ENCODE measurements at places on chromosomes 7 and 10.
A peak's percentile ranks its signal among the peaks of the same experiment; 100 is the strongest.

GRCh38 chr10:46091080-46091827, 45.2 kb upstream of the MSMB start:
- no peak for DNase-seq

- peak; percentile 47 for DNase-seq
These were observed 80.2 kb downstream of the VWDE start for GRCh38 chr7:12323415-12323814.

DNA sequence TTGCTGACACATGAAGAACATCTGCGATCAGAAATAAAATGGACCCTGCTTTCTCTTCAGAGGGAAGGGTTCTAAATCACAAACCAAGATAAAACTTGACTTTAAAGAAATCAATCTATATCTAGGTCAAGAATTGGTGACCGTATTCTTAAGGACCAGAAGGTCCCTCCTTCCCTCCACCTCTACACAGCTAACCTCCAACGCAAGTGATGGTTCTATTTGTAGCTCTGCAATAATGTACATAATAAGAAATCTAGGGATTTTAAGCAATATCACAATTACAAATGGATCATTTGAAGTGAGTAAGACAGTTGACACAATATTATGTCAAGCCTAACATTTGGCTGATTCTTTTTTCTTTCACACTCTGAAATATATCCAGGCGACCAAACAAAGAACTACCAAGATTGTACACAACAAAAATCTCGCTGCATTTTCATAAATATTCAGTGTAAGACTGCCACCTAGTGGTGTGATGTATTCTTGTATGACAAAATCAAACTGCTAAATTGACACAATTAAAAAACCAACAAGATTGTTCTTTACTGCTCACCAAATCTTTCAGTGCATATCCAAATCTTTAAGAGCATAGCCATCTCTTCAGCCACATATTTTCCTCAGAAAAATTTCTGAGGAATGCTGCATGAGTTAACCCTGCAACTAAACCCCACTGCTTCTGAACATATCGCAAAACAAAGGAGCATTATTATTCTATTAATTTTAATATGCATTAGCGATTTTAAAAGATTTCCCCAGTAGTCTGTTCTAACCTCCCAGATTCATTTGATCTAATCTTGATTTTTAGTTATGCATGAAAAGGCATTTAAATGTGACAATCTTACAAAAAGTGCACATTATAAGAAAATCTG, 44.5 kb downstream of the ICA1 start:
- DNase-seq: peak; percentile 86

DNA sequence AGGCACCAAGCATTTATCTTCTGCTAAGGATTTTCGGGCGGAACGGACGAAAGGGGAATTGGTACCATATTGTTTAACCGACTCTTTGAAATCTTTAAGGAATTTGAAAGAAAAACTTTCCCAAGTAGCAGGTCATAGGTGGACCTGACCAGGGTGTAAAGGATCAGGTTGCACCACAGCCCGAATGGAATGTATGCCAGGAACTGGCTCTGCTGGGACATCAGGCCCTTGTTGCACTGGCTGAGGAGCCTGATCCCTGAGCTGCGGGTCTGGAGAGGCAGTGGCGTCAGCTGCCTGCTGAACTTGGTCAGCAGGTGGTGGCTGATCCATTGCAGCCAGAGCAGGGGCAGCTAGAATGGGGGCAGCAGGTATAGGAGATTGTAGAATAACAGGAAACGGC, 41.4 kb upstream of the AKR1C2 start:
- DNase-seq: no peak

GRCh38 chr10:127925471-127926207, 18.7 kb downstream of the PTPRE start:
- DNase-seq: no peak

DNA sequence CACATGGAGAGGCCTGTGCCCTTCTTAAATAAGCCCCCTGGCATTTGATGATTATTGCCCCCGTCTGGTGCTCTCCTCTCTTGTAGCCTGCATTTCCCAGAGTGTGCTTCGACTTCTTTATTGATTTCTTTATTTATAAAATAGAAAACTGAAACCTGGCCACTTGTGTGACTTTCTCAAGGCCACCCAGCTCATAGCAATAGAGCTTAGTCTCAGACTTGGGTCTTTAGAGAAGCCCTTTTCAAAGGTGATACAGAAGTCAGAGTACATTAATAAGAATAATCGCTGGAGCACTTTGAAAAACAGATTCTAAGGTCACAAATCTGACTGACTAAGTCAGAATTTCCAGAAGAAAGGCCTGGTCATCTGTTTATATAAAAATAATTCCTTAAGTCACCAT, 86.6 kb downstream of the NOC3L start:
- no peak for DNase-seq

DNA sequence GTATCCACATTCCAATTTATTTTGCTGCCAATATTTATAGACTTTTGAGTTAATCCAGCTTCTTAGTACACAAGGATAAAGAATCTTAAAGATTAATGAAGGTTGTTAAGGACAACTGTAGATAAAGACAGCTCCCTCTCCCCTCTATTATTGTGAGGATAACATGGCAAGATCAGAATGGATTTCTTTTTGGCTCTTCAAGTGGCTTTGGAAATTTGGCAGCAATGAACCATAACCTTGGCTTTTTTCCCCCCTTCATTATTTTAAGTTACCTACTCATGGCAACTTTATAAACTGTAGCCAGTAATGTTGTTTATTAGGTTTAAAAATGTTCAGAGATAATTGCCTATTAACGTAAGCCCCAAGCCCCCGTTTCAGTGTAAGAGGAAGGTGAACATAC, 131.1 kb upstream of the SLC26A5 start:
- DNase-seq: no peak

DNA sequence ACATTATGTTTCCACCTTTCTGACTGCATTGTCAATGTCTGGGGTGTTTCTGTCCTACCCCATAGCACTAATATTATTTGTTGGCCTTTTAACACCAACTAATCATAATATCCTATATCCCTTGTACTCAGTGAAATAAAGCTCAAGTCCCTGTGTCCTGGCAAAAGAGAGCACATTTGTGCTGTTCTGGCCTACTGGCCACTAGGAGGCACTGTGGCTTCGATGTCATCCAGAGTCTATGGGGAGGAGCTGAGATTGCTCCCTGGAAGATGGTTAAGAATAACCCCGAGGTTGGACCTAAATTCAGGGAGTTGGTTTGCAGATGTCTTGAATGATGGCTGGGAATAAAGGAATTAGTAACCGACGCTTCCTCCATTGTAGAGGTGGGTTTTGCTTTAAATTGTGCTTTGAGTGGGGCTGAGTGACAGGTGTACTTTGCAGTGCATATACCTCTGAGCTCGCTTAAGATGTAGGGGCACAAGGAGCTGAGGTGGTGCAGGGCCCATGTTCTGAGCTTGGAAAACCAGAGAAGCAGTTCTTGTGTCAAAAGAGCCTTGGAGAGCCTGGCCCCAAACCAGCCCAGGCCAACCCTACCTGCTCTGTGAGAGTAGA, 191.2 kb upstream of the PRSS1 start:
- no peak for DNase-seq

DNA sequence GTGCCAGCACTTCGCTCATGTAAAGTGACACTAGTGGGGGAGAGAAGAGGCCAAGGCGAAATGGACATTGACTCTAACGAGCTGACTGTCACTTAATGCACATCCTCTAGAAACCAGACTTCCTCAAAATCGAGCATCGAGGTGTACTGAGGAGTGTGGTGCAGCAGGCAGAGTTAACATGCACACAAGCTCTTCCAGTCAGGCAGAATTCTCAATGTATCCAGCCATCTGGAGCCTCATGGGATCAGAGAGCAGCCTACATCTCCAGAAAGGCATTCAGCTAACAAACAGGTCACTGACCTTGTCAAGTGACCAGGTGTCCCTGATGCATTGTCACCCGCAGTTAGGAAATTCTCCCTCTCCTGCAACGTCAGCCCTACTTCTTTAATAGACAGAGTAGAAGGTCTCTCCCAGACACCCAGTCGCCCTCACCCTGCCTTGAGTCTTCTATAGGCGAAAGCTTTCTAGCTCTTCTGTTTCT, 259.8 kb upstream of the AOAH start:
- no peak for DNase-seq

DNA sequence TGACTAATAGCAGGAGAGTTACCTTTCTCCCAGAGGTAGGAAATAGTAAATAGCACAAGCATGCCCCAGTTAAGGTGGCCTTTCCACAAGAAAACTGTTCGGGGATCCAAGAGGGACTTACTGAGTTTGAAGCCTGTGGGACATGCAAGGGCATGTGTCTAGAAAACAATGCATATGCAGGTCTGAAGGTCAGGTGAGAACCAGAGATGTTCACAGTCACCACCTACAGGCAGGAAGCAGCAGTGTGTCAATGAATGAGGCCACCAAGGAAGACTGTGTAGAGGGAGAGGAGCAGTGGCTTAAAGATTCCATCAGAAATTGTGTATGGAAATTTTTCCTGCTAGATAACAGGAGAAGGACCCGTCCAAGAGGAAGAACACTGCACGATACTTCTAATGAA, 66.0 kb downstream of the CALD1 start:
- no peak for DNase-seq

DNA sequence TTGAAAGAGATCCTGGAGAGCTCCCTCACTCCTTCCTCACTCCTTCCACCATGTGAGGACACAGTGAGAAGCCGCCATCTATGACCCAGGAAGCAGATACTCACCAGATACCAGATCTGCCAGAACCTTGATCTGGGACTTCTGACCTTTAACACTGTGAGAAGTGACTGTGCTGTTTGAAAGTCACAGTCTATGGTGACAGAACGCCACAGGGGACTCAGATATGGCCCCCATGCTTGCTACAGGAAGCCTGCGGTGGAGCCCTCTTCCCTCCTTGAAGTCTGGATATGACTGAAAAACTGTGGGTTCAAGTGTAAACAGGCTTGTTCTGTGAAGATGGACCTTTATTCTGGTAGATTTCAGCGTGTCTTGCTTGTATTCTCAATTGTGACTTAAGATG, 297.8 kb downstream of the KLF6 start:
- no peak for DNase-seq

- no peak for DNase-seq
These were observed 179.3 kb downstream of the WNT2 start for GRCh38 chr7:117143580-117143979.

DNA sequence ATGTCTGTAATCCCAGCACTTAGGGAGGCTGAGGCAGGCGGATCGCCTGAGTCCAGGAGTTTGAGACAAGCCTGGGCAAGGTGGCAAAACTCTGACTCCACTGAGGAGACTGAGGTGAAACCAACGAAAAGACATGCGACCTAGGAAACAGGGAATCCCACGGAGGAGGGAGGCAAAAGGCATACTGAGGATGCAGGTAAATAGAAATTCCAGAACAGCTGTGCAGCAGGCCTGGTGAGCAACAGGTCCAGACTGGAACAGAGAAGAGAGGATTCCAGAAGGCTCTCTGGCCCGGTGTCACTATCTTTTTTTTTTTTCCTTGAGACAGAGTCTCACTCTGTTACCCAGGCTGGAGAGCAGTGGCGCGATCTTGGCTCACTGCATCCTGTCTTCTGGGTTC, 7.3 kb downstream of the KLRG2 start:
- DNase-seq: no peak

GRCh38 chr7:46162609-46163008, 241.5 kb upstream of the IGFBP3 start:
- DNase-seq: no peak

DNA sequence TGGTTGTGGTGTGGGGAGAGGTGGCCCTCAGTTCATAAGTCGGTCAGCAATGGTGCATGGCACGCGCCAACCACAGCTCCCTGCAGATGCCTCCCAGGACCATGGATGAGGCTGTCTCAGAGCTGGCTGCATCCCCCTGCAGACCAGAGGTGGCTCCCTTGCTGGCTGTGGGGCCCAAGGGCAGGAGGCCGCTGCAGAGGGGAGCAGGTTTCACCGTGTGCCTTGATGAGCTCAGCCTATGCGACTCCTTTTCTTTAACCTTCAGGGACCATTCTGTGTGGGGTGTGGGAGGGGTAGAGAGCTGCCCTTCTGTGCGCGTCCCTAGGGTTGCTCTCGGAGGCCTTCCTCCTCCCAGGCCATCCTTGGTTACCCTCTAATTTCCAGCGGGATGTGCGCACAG, 152.4 kb downstream of the ACTR3B start:
- DNase-seq: no peak

DNA sequence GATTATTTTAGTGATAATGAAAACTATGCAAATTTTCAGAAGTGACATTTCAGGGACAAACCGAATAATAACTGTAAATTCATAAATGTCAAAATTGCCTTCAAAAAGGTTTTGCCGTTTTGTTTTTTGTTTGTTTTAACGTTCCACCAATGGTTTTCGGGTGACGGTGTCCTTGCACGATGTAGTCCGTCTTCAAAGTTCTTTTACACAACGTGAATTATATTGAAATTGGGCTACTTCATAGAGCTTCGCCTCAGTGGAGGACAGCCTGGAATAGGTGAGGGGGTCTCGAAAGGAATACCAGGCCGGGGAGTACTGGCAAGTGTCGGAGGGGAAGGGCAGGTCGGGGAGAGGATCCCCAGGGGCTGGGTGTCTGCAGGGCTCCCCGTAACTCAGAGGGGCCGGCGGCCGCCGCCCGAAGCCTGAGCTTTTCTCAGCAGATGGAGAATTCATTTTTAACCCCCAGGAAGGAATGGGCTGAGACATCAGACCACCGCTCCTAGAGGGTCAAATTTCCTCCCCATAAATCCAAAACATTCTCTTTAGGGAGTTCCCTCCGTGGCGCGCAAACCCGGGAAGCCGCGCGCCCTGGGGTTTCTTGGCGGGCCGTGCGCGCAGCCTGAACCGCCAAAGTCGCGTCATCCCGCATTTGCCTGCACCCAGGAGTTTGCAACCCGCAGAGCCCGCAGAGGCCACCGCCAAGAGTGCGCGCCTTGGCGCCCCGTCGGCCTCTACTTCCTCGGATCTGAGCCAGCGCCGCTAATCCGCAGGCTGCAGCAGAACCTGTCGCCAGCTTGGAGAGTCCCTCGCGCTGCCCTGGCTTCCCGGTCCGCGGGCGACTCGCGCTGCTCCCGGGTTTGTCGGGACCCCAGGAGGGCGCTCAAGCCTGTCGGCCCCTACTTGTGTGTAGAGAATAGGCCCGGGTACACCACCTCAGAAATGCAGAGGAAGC, 17.3 kb upstream of the EVX1 start:
- no peak for DNase-seq

GRCh38 chr10:115093286-115093775, at the start of gene ATRNL1:
Gene ATRNL1, plus strand, starts transcription at chr10:115093365. Its CDS starts 386 bp downstream, at chr10:115093751.
- DNase-seq: peak; percentile 48

Data from NCI-H1105 (cell line).